ENCODE measurements at places on chromosomes 6 and 20.

GRCh38 chr6:107633680-107634323 is 143.9 kb downstream of the SOBP start:
- DNase-seq = no peak

GRCh38 chr6:20302702-20303251 is 90.5 kb upstream of the MBOAT1 start:
- DNase-seq = no peak

DNA sequence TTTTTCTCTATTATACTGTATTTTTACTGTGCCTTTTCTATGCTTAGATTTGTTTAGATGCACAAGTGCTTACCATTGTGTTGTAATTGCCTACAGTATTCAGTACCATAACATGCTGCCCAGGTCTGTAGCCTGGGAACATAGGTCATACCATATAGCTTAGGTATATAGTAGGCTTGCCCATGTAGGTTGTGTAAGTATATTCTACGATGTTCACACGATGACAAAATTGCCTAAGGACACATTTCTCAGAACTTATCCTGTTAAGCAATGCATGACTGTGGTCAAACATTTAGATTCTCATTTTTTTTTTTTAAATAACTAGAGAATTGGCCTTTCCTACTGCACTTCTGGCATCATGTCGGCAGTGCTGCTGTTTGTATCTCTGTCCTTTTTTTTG is 253.7 kb upstream of the SUPT3H start:
- DNase-seq = no peak

- no peak for DNase-seq
Measured at GRCh38 chr6:38262609-38263008, 377.1 kb downstream of the BTBD9 start.

DNA sequence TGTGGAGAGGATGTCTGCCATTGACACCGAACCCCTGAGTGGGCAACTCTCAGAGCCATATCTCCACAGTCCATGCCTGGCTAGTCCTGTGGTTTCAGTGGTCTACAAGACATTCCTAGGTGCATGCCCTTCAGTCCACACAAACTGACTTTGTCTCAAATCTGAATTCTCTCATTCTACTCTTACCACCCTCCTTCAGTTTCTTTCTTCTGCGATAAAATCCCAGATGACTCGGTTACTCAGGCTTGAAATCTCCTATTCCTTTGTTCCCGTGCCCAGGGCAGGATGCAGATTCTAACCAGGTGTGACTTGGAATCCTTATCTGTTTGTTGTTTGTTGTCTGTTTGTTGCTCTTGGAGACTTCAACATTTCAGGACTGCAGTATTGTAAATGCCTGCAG is 9.3 kb downstream of the CDS2 start:
- DNase-seq = no peak

DNA sequence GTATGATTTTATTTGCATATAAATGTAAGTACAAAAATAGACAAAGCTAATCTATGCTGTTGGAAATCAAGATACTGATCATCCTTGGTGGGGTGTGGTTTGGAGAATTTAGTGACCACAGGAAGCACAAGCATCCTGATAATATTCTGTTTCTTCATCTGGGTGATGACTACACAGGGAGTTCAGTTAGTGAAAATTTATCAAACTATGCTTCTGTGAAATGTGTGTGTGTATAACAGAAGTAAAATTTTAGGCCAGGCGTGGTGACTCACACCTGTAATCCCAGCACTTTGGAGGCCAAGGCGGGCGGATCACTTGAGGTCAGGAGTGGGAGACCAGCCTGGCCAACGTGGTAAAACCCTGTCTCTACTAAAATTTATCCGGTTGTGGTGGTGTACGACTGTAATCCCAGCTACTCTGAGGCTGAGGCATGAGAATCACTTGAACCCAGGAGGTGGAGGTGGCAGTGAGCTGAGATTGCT is 20.6 kb downstream of the ENPP3 start:
- no peak for DNase-seq

DNA sequence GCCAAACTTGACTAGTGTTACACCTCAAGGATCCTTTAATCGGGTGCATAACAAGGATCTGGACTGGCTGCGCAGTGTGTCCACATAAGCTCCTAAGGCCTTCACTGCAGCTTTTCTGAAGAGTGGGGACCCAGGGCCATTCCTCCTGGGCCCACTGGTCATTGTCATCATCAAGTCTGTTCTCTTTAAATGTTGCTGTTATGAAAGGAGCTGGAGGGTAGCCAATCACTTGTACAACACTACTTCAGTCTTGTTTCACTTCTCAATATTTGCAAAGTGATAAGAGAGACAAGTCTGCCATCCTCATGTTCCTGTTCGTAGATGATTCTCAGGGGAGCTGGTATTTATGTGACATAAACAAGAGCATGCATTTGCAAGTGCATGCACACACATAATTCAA is 149.8 kb downstream of the SYNDIG1 start:
- DNase-seq = no peak

- no peak for DNase-seq
Measured at GRCh38 chr6:117200067-117200466, 65.3 kb upstream of the VGLL2 start.

DNA sequence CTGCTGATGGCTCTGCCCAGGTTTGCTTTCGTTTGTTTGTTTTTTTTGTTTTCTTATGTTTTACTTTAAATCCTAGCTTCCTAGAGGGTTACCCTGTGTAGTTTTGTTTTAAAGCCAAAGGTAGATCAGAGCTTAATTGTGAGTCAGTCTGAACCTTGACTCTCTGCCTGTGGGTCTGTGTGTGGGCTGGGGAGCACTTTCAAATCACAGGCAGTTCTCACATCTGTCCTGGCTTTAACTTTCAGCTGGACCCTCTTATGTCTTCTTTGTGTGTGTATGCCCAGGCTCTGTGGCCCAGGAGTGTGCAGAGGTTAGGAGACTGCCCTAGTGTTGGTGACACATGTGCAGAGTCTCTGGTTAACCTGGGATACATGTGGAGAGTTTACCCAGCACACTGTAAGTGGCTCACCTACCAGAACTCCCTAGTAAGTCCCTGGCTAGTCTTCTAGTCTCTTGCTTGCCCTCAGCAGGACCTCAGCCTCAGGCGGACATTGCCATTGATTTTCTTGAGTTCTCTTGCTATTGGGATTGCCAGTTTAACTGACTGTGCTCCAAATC is 19.0 kb downstream of the HIVEP1 start:
- no peak for DNase-seq

GRCh38 chr20:46089167-46089416 is 670 bp downstream of the NCOA5 start:
- no peak for DNase-seq

DNA sequence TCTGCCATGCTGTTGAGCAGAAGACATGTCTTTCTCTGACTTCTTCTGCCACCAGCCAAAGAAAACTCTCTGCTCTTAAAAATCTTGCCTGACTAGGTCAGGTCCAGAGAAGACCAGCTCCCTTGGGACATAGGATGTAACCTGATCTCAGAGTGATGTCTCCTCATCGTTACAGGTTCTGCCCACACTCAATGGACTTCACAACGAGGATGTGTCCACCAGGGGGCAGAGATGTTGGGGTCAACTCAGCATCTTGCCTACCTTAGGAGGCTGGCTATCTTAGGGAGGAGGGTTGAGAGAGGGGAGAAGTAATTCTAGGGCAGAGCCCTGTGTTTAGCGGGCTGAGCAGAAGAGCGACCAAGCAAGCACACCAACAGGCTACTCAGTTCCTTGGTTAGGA is 207.6 kb upstream of the CDH4 start:
- DNase-seq = no peak

DNA sequence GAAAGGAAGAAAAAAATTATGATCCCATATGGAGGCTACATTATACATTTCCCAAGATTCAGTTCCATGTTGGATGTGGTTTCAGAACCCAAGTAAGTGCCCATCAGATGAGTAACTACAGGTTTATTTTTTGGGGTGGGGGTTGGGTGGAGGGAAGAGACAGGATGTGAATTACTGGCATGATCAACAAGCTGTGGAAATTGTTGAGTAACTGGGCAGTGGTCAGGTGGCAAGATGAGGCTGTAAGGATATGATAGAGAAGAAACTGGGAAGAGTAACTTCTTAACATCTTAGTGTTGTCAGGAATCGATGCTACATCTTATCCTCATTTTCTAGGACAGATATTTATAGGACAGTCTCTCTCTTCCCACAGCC is 153.5 kb downstream of the CFAP61 start:
- no peak for DNase-seq

DNA sequence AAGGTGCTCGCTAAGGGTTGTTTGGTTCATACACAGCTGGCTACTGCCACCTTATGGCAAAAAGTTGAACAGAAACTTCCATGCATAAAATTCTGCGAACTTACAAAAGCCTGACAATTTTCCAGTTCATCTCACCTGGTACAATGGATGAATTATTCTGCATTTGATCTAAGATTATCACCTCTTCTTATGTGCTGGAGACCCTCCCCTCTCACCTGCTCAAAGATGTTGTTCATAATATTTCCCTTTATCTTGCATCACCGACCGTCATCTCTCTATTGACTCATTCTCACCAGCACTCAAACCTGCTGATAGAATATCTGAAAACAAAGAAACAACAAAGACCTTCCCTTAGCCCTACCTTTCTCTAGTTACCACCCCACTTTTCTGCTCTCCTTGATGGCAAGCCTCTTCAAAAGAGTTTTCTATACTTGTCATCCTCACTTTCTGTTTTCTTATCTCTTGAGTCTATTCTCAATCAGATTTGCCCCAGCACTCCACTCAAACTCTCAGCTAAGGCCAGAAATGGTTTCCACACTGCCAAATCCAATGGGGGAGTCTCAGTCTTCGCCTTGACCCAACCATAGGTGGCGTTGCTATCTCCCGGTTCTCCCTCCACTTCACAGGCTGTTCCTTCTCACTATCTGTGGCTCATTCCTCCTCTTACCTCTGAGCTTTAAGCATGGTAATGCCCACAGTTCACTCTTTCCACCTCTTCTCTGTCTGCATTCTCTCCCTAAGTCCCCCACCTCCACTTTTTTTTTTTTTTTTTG is 25.8 kb downstream of the SNRNP48 start:
- no peak for DNase-seq

- DNase-seq = no peak
Measured at GRCh38 chr6:144737998-144738397, 452.9 kb downstream of the UTRN start.

GRCh38 chr6:168671028-168671862 is 230.3 kb downstream of the SMOC2 start:
- no peak for DNase-seq

DNA sequence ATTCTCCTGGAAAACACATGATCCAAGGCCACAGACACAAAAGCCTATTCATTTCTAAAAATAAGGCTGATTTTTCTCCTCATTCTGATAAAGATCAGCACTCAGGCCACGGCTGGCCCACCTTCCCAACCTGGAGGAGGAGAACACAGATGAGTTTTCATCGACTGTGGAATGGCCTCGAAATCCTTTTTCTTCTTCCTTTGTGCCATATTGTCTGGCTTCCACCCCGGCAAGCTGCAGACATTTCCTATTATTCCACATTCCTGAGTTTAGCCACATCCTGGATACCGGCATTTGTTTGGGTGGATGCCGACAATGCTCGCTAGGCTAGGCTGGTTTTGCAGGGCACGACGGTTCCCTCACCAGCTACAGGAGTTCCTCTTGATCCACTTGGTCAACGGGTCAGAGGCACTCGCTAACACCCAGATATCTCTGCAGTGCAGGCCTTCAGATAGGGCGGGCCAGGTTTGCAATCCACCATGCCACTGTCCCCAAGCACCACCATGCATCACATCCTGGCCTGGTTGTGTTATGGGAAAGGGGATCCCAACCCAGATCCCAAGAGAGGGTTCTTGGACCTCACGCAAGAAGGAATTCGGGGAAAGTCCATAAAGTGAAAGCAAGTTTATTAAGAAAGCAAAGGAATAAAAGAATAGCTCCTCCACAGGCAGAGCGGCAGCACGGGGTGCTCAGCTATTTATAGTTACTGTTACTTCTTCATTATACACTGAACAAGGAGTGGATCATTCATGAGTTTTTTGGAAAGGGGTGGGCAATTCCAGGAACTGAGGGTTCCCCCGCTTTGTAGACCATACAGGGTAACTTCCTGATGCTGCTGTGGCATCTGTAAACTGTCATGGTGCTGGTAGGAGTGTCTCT is 4.2 kb upstream of the CTSZ start:
- peak; percentile 31 for DNase-seq

DNA sequence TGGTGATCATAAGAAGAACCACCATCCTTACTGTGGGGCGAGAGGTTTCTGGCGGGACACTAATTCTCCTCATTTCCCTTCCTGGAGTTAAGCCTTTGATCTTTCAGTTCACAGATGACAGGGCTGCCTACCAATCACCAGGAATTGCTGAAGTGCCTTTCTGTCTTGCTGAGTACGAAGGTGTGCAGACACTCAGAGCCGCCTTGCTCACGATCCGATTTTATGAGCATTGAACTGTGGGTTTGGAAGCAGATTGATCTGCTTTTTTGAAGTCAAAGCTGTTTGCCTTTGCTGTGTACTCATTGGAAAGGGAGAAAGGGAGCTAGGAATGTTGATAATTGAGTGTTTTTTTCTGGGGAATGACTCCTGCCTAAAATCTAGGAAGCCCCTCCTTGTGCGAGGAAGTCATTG is 129.1 kb upstream of the SALL4 start:
- DNase-seq = no peak

DNA sequence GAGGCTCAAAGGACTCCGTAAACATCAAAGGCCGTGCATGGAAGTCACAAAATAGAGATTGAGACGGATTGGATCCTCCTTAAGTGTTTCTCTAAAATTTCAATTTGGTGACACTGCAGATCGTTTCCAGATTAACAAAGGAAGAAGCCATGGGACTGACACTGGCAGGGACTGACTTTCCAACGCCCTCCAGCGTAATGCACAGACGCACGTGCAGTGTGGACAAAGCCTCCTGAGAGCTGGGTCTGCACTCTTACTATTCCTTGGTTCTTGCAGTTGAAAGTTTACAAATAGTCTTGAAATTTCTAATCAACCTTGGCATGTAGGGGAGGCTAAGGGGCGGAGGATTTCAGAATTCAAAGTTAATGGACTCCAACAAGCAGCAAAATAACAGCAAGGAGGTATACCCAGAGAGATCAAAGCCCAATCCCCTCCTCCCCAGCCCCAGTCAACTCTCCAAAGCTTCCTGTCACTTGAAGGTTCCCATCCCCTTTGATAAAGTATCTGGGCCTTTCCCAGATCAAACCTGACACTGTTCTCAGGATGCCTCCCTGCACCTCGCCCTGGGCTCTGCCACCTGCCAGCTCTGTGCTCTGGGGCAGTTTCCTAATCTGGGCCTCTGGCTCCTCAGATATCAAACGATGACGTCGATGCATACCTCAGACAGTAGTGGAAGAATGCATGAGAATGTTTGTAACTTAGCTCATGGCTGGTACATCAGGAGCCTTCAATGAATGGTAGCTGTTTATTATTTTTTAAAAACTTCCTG is 106.5 kb upstream of the TRAF3IP2 start:
- DNase-seq = no peak

DNA sequence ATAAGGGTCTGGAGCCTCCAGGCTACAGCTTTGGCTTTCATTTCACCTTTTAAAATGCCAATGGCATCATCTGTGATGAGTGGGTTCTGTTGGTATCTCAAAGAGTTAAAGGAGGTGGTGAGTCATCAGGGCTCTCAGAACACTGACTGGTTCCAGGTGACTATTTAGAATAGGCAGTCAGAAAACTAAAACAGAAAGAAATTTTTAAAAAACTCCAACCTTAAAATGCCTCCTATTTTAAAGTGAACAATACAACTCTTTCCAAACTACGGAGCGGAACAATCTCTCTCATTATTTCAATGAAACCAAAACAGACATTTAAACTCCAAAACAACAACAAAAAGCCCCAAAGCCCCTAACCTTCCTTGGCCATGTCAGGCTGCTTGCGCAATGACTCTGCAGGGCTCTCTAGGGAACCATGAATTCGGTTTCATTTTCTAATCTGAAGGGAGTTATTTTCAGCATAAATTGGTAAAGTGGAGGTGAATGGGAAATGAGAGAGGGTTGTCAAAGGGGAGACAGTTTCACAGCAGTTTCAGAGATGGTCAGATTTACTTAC is 194.9 kb downstream of the KIF6 start:
- DNase-seq = no peak

All from CD4-positive, alpha-beta T cell treated with Interleukin-4 for 1 hour (primary cell).